Small intestine (tissue), 16 donors: ENCODE measurements at places on chromosomes 1 and 21.

GRCh38 chr1:187721216-187721615 is 892.5 kb downstream of the PLA2G4A start:
- no peak for DNase-seq

DNA sequence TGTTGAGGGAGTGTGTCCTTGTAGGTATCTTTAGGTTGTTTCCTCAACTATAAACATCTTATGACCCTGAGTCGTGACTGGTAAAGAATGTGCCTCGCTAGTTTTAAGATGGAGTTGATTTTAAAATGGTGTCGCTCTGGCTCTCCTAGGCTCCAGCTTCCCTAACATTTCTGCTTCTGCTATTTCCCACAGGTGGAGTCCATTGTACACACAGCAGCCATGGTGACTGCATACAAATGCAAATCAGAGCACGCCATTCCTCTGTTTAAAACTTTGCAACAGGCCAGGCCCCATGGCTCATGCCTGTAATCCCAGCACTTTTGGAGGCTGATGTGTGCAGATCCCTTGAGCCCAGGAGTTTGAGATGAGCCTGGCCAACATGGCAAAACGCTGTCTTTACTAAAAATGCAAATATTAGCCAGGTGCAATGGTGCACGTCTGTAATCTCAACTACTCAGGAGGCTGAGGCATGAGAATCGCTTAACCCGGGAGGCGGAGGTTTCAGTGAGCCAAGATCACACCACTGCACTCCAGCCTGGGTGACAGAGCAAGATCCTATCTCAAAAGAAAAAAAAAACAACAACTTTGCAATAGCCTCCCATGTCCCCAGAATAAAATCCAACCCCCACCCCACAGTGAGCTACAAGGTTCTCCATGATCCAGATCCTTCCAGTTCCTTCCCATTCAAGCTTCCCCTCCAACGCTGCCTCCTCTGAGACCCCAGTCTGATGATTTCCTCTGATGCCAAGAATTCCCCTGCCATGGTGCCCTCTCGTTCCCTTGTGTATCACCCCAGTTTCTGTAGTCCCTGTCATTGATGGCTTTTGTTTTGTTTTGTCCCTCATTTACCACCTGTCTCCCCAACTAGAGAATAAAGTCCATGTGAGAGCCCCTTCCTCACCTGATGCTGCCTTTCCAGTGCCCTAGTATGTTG is 36.9 kb upstream of the KLHDC7A start:
- no peak for DNase-seq

DNA sequence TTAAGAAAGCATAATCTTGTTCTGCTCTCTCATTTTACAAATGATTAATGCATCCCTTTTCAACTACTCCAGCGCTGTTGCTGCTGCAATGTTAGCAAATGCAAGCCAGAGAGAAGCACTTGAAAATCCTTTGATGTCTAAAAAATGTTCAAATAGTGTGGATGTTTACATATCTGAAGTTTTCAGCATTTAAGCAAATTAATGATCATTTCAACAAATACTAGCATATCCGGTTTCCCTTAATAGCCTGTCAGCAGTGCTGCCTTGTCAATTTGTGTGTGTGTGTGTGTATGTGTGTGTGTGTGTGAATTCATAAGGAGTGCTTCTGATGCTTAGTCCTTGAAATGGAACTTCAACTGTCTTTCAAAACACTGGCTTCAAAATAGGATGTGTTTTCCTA is 48.1 kb upstream of the WNT2B start:
- no peak for DNase-seq

GRCh38 chr1:10513199-10513598 is 38.4 kb downstream of the PEX14 start:
- DNase-seq: no peak

DNA sequence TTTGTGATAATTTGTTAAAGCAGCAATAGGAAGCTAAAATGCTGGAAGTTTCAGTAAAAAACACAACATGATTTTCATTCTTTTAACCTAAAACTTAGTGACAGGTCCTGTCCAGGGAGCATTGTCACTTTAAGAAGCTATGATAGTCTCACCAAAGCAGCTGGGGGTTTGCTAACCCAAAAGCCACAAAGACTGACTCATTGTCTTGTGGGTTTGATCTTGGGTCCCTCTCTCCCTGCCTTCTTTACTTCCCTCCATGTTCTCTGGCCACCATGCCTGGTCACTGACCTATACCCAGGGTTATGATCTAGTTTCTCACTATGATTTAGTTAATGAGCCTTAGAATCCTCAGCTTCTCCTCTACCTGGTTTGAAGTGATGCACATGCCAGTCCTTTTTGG is 213.5 kb upstream of the PTGFR start:
- no peak for DNase-seq

GRCh38 chr1:92968138-92969032 is 7.1 kb upstream of the DIPK1A start:
- DNase-seq: peak; percentile 46

GRCh38 chr1:247638781-247639180 is 33.4 kb downstream of the OR2G3 start:
- no peak for DNase-seq

GRCh38 chr1:236159704-236160539 is 17.6 kb downstream of the GPR137B start:
- DNase-seq: peak; percentile 92

- DNase-seq: no peak
Observed at GRCh38 chr1:220032911-220033310, 13.4 kb downstream of the EPRS1 start.

DNA sequence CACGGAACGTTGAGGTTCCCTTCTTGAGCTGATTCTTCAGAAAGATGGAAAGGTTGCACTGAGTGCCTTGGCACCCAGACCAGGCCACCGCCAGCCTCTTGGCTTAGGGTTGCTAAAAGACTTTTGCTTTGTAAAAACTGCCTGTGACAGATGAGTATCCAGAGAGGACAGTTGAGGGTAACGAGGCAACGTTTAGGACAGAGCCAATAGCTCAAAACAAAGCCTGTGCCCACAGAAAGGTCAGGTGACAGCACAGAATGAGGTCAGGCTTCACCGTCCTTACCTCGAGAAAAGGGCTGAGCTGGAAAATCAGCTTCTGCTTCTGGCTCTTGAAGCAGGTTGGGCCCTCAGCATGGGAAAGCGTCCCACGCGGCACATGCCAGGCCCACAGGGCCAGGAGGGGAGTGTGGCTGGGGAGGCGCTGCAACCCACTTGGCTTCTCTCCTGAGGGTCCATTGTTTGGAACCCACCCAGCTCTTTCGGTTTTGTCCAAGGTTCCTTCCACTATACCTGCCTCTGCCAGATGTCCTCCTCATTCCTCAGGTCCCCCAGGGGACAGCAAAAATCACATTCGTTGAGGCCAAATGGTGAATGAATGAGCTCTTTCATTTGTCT is 55.5 kb downstream of the SCCPDH start:
- no peak for DNase-seq

DNA sequence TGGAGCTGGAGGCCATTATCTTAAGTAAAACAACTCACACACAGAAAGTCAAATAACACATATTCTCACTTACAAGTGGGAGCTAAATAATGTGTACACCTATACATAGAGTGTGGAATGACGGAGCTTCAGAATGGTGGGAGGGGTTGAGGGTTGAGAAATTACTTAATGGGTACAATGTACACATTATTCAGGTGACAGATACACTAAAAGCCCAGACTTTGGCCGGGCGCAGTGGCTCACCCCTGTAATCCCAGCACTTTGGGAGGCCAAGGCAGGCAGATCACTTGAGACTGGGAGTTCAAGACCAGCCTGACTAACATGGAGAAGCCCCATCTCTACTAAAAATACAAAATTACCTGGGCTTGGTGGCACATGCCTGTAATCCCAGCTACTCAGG is 24.9 kb upstream of the LRIG2 start:
- DNase-seq: peak; percentile 88

GRCh38 chr1:107795994-107796393 is 169.0 kb downstream of the VAV3 start:
- no peak for DNase-seq

- DNase-seq: no peak
Observed at GRCh38 chr1:79124756-79125155, 118.2 kb upstream of the ADGRL4 start.

DNA sequence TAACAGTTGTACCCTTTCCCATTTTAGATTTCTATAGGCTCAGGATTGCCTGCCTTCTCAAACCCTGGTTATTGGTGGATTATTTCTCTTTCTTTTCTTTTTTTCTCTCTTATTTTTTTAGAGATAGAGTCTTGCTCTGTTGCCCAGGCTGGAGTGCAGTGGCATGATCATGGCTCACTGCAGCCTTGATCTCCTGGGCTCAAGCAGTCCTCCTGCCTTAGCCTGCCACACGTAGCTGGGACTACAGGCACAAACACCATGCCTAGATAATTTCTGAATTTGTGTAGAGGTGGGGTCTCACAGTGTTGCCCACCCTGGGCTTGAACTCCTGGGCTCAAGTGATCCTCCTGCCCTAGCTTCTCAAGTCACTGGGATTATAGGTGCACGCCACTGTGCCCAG is 58.8 kb downstream of the UCK2 start:
- DNase-seq: no peak

DNA sequence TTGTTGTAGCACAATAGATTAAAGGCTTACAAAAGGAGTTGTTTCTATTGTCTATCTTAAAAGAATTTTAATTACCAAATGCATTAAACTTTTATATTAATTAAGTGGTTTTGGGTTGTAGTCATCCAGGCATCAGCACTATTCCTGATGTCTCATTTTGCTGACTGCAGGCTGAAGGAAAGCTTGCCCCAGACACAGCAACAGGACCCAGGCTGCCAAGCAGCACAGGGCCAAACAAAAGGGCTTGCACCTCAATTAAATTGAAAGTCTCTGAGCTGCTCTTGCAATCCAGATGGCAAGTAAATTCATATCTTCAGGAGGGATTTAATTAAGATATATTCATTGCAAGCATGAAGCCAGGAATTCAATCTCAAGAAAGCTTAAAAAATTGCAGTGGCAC is 80.7 kb upstream of the CHODL start:
- DNase-seq: no peak

DNA sequence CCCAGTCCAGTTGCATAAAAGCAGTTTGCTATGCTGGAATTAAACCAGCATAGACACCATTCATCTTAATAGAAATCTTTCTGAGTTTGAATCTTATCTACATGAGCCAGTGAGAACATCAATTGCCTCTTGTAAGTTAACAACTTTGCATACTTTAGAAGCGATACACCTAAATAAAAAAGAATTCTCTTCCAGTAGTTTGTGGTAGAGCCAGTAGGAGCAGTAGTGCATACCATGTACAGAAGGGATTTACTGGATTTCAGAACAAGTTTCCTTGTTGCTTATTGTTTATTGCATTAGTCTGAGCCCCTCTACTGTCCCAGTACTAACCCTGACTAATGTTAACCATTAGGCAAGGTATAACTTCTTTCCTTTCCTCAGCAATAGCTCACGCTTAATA is 313.1 kb downstream of the TGFB2 start:
- DNase-seq: no peak

- DNase-seq: peak; percentile 3
Observed at GRCh38 chr1:156963621-156964020, 43.2 kb downstream of the LRRC71 start.

DNA sequence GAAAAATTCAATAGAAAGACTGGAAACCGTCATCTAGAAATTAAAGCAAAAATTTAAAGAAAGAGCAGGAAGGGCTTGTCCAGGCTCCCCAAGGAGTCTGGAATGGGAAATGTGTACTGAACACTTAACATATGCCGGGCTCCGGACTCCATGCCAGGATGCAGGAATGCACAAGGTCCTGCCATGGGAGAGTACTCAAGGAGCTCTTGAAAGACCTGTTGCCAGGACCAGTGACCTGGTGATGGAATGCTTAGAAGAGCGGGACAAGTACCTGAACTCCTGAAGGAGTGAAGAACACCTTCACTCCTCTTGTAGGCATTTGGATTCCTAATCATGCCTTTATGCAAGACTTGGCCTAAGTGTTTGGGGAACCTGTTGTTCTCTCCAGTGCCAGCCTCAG is 16.9 kb upstream of the DSCAM start:
- no peak for DNase-seq

GRCh38 chr1:243312952-243313634 is 57.3 kb downstream of the SDCCAG8 start:
- DNase-seq: no peak

GRCh38 chr21:36087362-36088138 is 17.7 kb downstream of the CBR1 start:
- no peak for DNase-seq

GRCh38 chr1:171743081-171743870 is 1.4 kb upstream of the VAMP4 start:
- no peak for DNase-seq

DNA sequence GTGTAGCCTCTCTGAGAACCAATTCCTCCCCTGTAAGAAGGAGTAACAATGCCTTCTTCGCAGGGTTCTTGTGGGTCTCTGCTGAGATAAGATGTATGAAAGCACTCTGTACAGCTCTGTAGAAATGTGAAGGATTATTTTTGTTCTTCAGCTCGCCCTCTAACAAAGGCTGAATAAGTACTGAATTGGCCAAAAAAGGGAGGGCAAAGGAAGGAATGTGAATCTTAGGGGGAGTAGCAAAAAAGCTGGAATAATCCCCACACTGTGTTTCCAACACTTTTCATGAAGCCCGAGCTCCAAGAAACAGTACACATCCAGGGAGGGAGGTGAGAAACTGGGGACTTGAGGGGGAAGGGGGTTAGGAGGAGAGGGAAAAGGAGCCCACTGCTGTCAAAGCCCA is 14.0 kb upstream of the SLC41A1 start:
- no peak for DNase-seq

GRCh38 chr1:201262963-201263608 is 20.2 kb upstream of the PKP1 start:
- DNase-seq: no peak

DNA sequence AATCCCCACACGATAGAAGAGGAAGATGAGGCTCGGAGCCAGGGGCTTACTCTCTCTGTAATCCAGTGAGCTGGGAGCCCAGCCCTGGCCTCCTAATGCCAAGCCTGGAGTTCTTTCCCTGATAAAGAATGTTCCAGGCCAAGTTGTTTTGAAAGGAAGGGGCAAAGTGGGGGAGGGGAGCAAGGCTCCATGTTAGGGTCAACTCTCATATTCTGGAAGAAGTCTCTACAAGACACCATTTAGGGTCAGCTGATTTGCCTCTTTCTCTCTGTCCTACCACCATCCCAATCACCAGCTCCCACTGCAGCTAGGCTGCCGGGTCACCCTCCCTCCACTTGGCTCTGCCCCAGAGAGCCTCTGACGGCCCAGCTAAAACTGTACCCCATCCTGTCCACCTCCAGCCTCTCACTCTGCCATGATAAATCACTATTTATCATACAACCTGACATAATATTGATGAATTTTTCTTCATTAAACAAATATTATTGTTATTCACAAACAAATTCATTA is 95.0 kb downstream of the GLIS1 start:
- DNase-seq: no peak

- no peak for DNase-seq
Observed at GRCh38 chr1:206662396-206663092, 22.2 kb upstream of the MAPKAPK2 start.

DNA sequence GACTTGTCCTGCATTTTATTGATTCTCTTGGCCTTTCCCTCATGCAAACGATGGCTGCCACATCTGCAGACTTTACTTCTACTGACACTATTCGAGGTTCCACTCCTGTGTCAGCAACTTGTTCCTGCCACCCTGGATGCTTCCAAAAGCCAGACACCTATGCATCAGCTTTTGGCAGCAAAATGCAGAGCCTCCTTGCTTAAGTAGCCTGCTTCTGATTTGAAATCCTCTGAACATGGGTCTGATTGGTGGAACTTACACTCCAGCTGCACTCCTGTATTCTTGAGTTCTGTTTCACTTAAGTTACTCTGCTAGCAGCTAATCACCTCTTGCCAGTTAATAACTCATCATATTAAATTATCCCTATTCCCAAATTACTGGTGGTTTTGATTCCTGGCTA is 152.1 kb upstream of the FMN2 start:
- no peak for DNase-seq
